ENCODE measurements at places on chromosomes 3 and 15.

DNA sequence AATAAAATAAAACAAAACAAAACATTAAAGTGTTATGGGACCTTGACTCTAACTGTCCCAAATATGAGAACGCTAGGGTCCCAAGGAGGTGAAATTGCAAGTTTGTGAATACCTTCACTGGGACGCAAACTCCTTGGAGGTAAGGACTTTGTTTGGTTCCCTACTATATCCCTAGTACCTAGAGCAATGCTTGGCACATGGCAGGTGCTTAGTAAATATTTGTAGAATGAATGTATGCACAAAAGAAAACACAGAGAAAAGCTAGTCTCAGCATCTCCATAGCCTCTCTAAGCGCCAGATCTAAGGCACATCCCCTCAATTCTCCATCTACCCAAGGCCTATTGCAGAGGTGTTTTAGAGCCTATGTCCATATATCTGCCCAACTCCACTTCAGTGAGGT is 30.5 kb downstream of the GPR176 start:
- DNase-seq, result no peak

DNA sequence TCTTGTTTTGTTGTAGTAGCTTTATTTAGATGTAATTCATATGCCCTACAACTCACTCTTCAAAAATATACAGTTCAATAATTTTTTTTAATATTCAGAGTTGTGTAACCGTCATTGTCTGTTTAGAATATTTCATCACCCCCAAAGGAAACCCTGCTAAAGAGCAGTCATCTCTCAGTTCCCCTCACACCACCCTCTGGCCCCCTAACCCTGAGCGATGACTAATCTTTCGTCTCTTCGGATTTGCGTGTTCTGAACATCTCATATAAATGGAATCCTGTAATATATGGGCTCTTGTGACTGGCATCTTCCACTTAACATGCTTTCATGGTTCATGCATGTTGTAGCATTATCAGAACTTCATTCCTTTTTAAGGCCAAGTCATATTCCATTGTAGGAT is 183.8 kb downstream of the ATG7 start:
- peak; percentile 90 for DNase-seq

GRCh38 chr3:49119439-49119838 is 1.2 kb downstream of the USP19 start:
- DNase-seq, result no peak

- no peak for DNase-seq
Observed at GRCh38 chr3:123508178-123508577, 59.3 kb upstream of the ADCY5 start.

GRCh38 chr15:67036775-67037555 is 28.4 kb upstream of the SMAD3 start:
- DNase-seq, result no peak

DNA sequence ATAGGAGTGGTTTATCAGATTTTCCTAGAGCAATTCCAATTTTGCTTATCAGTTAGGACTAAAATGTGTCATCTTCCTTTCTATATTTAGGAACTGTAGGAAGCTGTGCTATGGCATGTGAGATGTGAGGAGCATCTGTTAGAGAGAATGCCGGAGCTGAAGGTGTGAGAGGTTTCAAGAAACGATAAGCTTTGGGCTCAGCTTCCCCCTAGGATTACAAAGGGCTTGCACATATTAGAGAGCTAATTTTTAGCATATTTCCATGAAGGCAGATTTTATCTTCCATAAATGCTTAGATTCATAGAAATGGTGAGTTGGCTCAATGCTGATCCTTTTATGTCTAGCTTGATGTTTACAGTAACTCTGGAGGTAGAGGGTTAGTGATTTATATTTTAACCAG is 120.2 kb downstream of the CNTN4 start:
- DNase-seq, result no peak

DNA sequence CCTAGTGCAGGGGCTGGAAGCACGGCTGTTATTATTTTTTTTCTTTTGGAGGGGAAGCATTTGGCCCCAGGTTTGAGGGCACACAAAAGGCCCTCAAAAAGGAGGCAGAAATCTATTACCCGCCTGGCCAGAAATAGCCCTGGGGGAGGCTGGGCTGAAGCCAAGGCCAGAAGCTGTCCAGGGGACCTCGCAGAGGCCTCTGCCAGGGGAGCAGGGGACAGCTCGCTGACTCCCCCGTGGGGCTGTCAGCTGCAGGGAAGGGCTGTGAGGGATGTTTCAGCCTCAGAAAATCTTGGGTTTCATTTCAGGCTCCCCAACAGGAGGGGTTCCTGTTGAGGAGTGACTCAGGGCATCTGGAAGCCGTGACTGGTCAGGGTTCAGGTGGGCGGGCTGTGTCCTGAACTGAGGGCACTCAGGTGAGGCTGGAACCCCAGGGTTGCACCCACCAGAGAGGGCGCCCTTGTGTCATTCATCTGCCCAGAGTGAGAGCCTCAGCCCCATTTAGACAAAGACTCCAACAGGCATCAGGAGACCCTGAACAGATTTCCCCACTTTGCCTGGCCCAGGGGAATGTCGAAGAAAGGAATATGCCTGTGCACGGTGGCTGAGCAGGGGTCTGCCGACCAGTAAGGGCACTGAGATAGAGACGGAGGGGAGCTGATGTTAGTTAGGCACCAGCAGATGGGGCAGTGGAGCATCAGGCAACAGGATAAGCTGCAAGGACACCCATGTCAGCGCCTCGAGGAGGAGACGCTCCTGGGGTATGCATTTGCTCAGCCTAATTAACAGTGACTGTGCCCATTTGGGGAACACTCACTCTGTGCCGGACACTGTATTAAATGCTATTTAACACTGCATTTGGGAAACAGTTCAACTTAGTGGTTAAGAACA is 43.5 kb upstream of the SLC6A11 start:
- DNase-seq, result no peak

DNA sequence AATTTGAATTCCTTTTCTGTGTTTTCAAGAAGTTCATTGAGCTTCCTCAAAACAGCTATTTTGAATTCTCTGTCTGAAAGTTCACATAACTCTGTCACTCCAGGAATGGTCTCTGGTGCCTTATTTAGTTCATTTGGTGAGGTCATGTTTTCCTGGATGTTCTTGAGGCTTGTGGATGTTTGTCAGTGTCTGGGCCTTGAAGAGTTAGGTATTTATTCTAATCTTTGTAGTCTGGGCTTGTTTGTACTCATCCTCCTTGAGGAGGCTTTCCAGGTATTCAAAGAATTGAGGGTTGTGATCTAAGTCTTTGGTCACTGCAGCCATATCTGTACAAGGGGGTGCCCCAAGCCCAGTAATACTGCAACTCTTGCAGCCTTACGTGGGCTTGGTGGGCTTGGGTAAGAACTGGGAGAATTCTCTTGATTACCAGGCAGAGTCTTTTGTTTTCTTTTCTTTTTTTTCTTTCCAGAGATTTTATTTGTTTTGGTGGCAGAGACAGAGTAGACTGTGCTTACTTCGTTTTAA is 19.3 kb upstream of the CCNDBP1 start:
- DNase-seq, result no peak

- DNase-seq, result no peak
Observed at GRCh38 chr3:65245133-65246063, 557.6 kb upstream of the ADAMTS9 start.

- DNase-seq, result peak; percentile 76
Observed at GRCh38 chr15:94080416-94080815, 150.9 kb upstream of the MCTP2 start.

Measured in skeletal muscle cell (primary cell).